ENCODE measurements at places on chromosomes 2 and 18.

GRCh38 chr18:60534538-60534937, 162.0 kb upstream of the MC4R start:
- no peak for DNase-seq

DNA sequence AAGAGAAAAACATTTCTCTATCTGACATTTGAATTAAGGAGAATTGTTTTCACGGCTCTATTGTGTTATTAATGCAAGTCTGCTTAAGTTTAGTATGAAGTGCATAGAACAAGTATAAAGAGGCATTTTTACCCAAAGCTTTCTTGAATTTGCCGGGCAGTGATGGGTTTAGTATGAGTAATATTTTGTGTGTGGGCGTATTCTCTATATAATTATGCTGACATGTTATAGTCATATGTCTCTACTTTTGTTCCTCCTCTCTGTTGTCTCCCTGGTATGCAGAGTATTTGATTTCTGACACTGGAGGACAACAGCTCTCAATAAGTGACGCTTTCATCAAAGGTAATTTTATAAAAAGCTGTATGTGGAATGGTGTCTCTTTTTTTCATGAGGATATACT, 45.9 kb downstream of the PIKFYVE start:
- no peak for DNase-seq

GRCh38 chr2:54899576-54900200, 150.6 kb downstream of the RTN4 start:
- peak; percentile 41 for DNase-seq

DNA sequence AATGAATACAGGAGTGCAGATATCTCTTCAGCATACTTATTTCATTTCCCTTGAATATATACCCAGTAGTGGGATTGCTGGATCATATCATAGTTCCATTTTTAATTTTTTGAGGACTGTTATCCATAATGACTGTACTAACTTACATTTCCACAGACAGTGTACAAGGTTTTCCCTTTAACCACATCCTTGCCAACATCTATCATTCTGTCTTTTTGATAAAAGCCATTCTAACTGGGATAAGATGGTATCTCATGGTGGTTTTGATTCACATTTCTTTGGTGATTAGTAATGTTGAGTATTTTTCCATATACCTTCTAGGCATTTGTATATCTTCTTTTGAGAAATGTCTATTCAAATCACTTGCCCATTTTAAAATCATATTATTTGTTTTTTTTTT, 325.2 kb downstream of the CYP26B1 start:
- no peak for DNase-seq

- no peak for DNase-seq
Observed at GRCh38 chr2:216536734-216537210, 38.1 kb downstream of the RPL37A start.

DNA sequence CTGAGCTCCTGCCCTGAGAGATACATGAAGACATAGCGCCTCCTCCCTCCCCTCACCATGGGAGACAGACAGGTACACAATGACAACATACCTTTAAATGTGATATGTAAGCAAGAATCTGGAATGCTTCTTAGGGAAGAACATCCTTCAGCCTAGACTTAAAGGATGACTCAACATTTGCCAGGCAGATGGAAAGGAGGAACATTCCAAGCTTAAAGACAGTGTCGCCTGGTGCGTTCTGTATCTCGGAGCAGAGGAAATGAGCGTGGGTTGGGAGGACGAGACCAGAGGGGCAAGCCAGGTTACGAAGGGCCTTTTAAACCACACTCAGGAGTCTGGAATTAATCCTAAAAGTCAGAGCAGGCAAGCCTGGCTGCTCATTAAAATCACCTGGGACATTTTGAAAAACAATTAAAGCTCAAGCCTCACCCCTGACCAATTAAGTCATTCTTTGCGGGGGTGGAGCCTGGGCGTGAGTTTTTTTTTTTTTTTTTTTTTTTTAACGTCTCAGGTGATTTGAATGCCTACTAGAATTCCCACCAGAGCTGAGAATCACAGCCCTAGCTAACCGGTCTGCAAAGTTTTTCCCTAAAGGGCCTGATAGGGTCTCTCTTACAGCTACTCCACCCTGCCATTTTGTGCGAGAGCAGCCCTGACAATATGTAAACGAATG, 131.2 kb upstream of the SEC11C start:
- peak; percentile 86 for DNase-seq

DNA sequence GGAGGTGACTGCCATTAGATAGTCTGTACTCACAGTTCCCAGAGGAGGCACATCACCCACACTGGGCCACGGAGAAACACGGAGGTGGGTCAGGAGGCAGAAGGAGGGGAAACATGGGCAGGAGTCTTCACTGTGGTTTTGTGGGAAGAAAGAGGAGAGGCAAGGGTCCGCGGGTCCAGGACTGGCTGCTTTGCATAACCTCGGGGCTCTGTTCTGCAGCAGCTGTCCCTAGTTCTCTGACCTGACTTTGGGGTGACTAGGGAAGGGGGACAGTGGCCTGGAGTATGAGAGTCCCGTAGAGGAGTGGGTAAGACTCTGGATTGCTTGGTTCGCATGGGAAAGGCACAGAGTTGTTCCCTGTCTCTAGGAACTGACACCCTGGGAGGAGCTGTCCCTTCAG, 238.3 kb upstream of the RAB6C start:
- DNase-seq: no peak

DNA sequence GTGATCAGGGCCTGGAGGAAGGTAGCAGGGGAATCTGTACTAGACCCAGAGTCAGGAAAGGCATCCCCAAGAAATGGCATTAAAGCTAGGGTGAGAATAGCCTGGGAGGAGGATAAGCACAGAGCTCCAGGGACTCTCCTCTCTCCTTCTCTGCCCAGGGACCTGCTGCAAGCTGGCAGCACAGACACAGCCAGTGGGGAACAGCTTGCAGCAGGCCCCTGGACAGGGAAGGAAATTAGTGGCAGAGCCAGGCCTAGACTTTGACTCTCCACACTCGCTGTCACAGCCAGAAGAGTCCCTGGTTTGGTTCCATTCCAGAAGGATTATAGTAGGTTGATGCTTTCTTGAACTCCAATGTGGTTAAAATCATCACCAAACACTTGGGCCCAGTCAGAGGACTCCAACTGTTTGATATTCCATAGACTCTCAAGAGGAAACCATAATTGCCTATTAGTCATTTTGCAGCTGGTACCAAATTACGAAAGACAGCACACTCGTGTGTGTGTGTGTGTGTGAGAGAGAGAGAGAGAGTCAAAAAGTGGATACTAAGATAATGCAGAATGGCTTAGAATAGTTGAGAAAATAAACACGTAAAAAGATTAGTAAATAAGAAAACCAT, 95.5 kb upstream of the ATP8B1 start:
- no peak for DNase-seq

- no peak for DNase-seq
Observed at GRCh38 chr18:79525556-79526467, 130.1 kb downstream of the NFATC1 start.

- no peak for DNase-seq
Observed at GRCh38 chr2:168064011-168064998, 183.1 kb downstream of the STK39 start.

DNA sequence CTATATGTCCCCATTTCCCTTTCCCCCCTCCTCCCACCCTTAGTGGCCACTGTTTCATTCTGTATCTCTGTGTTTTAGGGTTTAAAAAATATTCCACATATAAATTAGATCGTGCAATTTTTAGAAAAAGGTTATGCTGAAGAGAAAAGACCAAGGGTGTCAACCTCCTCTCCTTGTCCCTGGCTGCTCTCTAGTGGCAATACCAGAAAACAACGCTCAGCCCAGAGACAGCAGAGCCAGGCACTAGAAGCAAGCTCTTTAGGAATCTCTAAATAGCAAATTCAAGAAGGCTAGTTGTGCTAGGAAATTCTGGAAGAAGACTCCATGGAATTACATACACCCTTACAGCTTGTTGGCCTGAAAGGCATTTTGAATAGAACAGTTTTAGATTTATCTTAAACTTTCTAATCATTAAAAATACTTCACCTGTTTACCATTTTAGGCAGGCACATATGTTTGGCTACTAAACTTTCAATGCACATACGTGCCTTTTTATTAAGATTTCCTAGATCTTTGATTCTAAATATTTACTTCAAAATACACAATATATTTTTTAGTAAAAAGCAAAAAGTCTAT, 35.1 kb upstream of the RASGRP3 start:
- peak; percentile 54 for DNase-seq

DNA sequence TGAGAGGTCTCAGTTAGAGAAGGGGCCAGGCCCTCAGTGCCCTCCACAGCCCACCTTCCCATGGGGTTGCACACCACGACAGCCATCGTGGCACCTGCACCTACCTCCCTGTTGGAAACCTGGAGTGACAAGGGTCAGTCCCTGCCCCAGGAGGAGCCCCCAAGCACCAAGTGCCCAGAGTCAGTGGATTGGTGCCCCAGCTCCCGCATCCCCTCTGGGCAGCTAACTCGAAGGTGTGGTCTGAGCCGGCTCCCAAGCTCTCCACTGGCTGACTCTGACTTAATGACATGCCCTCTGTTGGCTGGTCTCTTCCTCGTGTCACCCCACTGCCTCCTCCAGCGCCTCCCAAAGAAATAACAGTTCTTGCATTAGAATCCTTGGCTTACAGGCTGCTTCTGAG, 116.4 kb downstream of the NDUFA10 start:
- no peak for DNase-seq

GRCh38 chr2:45780541-45781463, 129.3 kb downstream of the PRKCE start:
- DNase-seq: no peak

GRCh38 chr2:27622921-27623384, 5.9 kb downstream of the CCDC121 start:
- peak; percentile 89 for DNase-seq

DNA sequence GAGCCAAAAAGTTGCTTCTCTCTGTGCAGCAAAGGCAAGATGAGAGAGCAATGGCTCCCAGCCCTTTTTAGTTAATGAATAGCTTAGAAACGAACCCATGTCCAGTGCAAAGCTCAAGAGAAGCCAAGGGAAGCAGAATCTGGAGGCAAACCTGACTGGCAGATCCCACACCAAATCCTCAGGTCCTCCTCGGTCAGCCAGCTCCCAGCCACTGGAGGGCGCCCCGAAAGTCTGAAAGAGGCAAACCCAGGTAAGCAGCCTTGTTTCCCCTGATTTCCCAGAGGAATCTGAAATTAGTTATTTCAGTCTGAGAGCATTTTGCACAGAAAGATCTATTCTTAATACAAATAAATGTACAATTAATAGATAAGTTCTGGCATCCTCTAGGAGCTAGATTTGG, 71.3 kb upstream of the PID1 start:
- peak; percentile 21 for DNase-seq

GRCh38 chr2:205929246-205929942, 156.6 kb downstream of the INO80D start:
- no peak for DNase-seq

GRCh38 chr2:104502901-104503300, 351.0 kb upstream of the POU3F3 start:
- no peak for DNase-seq

DNA sequence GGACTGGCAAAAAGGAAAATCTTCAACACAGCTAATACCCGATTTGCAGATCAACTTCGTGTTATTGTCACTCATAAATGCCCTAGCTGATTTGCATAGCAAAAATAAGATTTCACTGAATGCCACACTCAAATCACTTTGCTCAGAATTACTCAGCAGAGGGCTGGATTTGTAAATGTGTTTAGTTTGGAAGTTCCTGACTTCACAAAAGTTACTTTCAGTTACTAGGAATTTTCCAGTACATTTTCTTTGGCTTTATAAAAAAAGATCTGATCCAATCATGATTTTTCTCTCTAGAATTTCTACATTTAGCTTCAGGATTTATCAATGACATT, 433.3 kb upstream of the ID2 start:
- no peak for DNase-seq

- DNase-seq: no peak
Observed at GRCh38 chr2:238700506-238701340, 147.2 kb upstream of the TWIST2 start.

- peak; percentile 44 for DNase-seq
Observed at GRCh38 chr2:186503827-186504606, 18.0 kb downstream of the ZC3H15 start.

- DNase-seq: peak; percentile 50
Observed at GRCh38 chr2:177281400-177282180, 17.1 kb upstream of the NFE2L2 start.

DNA sequence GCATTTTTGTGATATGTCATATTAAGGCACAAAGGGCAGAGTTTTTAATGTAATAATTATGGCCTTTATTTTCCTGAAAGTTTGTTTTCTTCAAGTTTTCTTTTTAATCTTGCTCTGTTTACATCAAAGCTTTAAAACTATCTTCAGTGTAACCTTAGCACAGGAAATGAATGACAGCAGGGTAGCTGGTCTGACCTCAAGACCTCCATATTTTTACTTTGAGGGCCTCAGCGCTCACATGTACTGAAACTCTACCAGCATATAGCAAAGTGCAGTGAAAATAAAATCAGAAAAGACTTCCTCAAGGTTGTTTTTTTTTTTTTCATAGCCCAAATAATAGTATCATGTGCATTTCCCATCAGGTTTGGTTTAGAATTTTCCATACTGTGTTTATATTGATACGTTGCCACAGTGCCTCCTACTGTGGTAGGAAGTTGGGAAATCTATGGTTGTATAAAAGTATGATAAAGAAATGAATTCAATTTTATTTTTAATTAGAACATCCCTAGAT, 163.4 kb downstream of the UBE2E3 start:
- DNase-seq: no peak

DNA sequence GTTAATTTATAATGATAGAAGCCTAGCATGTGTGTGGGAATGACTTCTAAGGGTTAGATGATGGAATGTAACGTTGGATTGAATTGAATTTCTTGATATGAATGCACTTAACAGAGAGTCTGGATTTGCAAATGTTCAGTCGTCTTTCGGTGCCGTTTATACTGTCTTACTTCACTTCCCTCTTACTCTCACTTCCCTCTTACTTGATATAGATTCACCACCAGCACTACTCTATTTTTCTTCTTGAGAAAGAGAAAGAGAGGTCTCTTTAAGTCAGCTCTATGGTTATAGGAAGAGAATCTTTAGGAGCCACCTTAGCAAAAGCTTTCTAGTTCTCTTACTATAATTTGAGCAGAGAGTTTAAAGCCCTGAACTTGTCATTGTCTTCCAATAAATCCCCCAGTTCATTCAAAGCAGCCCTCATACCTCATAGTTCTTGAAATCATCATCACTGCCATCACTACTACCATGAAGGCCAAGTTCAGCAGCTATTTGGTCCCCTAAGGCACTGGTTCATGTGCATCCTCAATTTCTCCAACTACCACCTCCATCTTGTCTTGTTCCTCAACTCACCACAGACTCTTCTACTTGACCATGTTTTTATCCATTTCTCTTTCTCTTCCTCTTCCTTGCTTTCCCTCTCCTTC, 501.7 kb upstream of the TCF4 start:
- no peak for DNase-seq

DNA sequence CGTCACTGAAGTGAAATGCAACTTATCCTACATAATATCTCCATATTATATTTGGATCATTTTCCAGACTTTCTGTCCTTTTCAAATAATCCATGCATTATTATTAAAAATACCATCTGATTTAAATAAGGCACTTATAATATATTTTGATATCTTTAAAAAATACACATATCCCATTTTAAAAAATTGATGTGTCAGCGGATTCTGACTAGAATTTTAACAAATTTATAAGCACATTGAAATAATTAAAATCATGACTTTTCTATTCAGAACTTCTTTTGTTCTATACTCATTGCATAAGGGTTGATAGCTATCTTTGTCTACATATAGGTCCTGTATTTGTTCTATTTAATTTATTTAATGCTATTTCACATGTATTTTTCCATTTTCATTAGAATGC, 199.0 kb upstream of the DSEL start:
- DNase-seq: no peak
